Gastrocnemius medialis (tissue), 4 donors: ENCODE measurements at places on chromosomes 2 and 18. TPM values are rescaled to one million over a fixed set of nuclear protein-coding genes. Genes with fewer than 3 reads are reported as not detected.

Gene PMAIP1
- 0.27 TPM for total RNA-seq

Gene TMEM17
- 1.8 TPM for total RNA-seq

DNA sequence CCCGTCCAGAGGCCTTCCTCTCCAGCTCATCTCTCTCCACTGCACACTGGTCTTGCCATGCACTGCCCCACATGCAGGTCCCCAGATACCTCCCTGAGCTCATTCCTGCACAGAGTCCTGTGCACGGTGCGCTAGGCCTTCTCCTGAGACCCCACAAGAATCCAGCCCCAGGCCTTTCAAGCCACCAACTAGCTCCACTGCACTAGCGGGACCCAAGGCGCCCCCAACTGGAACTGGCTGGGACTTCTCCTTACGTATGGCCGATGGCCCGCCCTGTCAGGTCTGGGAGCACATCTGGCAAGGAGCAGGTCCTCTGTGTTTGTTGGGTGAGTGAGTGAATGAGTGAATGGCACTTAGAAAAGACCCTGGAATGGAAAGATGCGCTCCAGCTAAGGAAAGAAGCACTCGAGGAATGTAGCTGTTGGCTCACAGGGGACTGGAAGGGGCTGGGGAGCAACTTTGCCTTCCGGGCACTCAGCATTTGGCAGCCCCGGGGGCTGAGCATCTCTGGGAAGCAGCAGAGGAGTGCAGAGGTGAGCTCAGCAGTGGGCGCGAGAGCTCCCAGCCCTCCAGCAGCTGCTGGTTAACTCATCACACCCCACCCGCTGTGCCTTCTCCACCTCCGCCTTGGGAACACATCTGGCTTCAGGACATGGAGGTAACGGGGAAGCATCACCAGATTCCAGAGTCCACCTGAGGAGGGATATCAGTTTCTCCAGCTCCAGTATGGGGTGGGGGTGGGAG, 223.1 kb downstream of the GLI2 start:
- no peak for DNase-seq
- no peaks in the 10 kb centered on the region for H3K4me1 ChIP-seq
- no peak overlapping the region for H3K4me3 ChIP-seq
- no peaks in the 10 kb centered on the region for H3K27me3 ChIP-seq

Gene PDE11A
- 4.5 TPM for total RNA-seq

Gene SERPINB3
- not detected for total RNA-seq

DNA sequence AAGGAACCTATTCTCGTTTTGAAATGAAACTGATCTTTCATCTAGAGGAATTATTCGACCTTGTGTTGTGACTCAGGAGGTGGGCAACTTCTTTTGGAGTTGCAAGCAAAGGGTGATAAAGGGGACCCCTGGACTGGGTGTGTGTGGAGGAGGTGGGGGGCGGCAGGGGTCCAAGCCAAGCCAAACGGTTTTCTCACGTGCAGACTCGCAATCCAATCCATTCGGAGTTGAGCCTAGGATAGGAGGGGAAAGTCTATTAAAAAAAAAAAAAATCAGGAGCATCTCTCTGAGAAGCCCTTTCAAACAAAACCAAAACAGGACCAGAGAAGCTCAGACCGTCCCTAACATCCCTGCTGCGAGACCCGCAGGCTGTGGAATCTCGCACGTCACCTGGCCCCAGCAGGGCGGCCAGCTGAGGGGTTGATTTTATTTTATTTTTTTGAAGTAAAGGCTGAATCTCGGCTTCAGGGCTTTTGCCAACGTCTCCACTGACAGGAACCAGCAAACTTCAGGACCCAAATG, 3.7 kb upstream of the ZEB2 start:
- H3K27me3 ChIP-seq, result peaks cover 15% of the 10 kb centered on the region
- peak overlapping the region; percentile 94 for H3K27ac ChIP-seq
- H3K4me3 ChIP-seq, result peak overlapping the region; percentile 65
- no peaks in the 10 kb centered on the region for H3K36me3 ChIP-seq
